AG04449 (cell line): ENCODE measurements at places on chromosomes 5 and 9.

DNA sequence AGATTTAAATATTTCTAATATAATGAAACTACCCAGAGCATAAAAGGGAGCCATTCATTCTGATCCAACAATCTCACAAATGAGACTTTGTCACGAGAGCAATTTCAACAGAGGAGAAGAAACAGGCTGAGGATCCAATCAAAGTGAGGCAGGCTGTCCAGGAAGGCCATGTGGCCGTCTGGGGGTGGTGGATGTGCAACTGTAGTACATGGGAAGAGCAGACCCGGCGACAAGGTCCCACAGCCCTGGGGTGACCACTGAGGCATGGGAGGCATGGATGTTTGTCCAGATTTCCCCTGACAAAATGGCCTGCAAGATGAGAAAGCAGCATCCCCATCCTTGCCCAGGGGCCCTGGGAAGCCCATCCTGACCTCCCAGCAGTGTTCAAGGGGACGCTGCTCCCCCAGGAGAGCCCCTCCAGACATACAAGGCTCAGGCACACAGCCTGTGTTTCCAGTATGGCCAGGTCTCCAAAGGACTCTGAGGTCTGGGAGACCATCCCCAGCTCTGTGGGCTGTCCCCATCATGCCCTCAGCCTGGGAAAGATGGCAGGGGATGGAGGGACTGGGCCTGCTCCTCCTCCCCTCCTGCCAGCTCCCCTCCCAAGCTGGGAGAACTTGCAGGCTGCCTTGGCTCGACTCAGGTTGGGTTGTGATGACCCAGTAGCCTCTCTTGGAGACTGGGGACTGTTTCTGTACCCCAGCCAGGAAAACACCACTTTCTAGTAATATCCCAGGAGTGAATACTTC lies 27.5 kb upstream of the FCN2 start:
- no peak for DNase-seq

- no peak for DNase-seq
Measured at GRCh38 chr9:71587576-71588362, 180.5 kb downstream of the CEMIP2 start.

DNA sequence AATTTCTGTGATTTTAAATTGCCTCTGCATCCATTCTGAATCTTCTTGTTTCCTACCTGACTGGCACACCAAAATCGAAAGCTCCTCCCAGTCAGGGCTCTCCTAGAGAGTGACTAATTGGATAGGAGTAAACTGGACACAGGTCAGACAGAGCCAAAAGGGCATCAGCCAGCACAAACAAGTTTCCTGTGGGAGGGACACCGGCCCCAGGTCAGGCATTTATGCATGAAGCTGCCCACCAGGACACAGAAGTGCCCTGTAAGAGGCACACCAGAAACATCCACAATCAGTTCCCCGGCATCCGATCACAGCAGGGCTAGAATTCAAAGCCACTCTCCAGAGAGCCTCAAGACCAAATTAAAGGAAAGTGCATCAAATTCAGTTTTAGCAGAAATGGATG lies 78.4 kb downstream of the SFXN1 start:
- DNase-seq = no peak

GRCh38 chr9:118959366-118959765 lies 409.9 kb downstream of the BRINP1 start:
- DNase-seq = no peak

- no peak for DNase-seq
Measured at GRCh38 chr5:5671823-5672222, 249.3 kb downstream of the ICE1 start.

DNA sequence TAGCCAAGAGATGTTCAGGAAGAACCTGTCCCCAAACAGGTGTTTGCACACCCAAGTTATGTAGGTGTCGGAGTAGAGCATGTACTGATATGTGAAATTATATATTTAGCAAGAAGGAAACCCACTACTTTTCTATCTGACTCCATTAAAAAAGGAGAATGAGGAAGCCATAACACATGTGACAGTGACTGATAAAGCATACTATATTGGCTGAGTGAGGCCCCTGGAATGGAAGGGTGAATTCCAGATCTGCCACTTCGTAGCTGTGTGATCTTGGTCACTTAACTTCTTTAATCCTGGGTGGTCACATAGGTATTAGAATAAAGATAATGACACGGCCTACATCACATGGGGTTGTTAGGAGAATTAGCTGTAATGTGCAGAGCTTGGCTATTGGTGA lies 116.0 kb upstream of the MAN2A1 start:
- no peak for DNase-seq
